Psoas muscle (tissue), 8 donors: ENCODE measurements at places on chromosomes 3 and 15. TPM values are rescaled to one million over a fixed set of nuclear protein-coding genes. Genes with fewer than 3 reads are reported as not detected.

The PLA2G4E gene
- 0.08 TPM for total RNA-seq

The CASR gene
- total RNA-seq: not detected

The SNX4 gene
- 19.1 TPM for total RNA-seq

The NOX5 gene
- not detected for total RNA-seq

The RTP1 gene
- not detected for total RNA-seq

The MTFMT gene
- 15.7 TPM for total RNA-seq

DNA sequence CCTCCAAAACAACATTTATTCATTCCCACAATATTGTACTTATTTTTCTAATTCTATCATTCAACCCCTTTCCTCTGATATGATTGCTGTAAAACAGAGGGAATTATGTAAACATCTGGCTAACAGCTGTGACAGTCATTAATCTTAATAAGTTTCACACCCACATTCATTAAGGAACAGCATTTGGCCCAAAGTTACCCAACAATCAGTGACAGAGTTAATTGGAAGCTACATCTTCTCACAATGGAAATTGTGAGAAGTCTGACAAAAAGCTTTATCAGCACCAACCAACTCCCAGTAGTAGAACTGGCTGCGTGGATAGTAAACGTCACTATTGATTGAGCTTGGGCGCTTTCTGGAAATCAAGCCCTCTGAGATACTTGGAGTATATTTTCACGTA, 165.8 kb upstream of the SLC24A5 start:
- no peak overlapping the region for H3K4me3 ChIP-seq
- H3K27ac ChIP-seq: no peak overlapping the region
- no peaks in the 10 kb centered on the region for H3K4me1 ChIP-seq
- H3K36me3 ChIP-seq: no peaks in the 10 kb centered on the region

DNA sequence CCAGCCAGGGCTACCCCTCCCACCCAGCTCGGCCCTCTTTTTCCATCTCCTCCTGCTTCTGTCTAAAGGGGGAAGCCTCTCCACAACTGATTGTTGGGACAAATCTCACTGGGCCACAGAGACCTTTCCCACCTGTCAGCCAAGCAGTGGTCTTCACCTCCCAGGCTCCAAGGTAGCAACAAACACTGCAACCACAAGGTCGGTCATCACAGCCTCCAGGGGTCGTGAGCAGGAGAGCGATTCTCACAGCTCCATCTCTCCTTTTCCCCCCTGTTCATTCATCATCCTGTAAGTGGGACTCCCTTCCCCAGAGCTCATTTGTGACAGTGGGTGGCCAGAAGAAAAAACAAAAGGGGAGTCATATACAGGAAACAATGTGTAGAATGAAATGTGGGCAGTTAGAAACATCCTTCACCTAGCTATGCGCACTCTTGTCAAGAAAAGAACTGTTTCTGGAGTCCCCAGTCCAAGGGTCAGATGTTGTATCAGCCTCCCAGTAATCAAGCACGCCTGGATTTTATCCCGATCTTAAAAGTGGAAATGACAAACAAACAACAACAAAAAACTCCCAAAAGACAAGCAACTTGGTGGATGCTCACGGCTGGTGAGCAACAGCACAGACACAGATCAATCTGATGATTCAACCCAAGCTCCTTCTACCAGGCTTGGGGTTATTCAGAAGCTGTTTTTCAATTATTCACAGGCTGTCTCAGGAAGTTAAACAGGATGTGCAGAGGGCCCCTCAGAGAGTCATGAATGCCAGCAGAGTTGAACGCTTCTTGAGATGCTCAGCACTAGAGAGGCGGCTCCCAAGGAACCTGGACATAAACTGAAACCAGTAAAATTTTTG, 22.4 kb downstream of the LYZL4 start:
- DNase-seq: no peak
- no peak overlapping the region for H3K27ac ChIP-seq
- no peak overlapping the region for H3K4me3 ChIP-seq
- no peaks in the 10 kb centered on the region for H3K27me3 ChIP-seq
- no peaks in the 10 kb centered on the region for H3K36me3 ChIP-seq

GRCh38 chr15:44593042-44593736, 56.2 kb downstream of the EIF3J start:
- no peak overlapping the region for H3K27ac ChIP-seq
- no peak overlapping the region for H3K4me3 ChIP-seq
- H3K4me1 ChIP-seq: no peaks in the 10 kb centered on the region
- H3K27me3 ChIP-seq: no peaks in the 10 kb centered on the region

- H3K36me3 ChIP-seq: no peaks in the 10 kb centered on the region
- no peak for DNase-seq
- H3K27me3 ChIP-seq: no peaks in the 10 kb centered on the region
- no peaks in the 10 kb centered on the region for H3K4me1 ChIP-seq
- H3K4me3 ChIP-seq: no peak overlapping the region
- H3K27ac ChIP-seq: no peak overlapping the region
These were observed 61.6 kb upstream of the ETV5 start for GRCh38 chr3:186170516-186170915.

DNA sequence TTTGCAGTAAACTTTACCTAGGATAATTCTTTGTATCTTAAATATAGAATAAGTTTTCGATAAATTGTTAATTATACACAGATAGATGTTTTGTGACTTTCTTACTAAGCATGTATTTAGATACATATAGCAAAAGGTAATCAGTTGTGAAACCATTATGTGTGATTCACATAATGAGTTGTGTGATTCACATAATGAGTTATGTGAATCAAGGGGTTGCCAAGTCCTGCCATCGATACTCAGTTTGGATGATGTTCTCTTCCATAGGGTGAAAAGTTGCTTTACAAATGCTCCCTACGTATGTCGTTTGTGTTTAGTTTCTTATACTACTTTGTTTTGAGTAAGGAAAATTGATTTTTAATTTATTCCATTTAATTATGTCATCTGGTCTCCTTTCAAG, 682.1 kb downstream of the MECOM start:
- H3K36me3 ChIP-seq: no peaks in the 10 kb centered on the region
- no peak overlapping the region for H3K4me3 ChIP-seq
- H3K4me1 ChIP-seq: no peaks in the 10 kb centered on the region

DNA sequence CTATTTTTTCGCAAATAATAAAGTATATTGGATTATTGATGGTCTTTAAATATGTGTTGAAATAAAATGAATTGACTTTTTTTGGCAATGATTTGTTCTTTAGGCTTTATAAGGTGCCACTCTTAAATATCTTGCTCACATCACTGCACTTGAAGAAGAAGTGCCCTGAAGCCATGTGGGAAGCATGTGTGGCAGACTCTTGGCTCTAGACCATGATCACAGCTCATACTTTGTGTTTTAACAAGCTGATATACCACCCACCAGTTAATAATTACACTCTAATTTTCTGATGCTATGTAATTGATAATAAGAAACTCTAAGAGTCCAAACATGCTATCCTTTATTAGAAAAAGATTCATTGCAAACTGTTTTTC, 52.1 kb upstream of the TGFBR2 start:
- no peaks in the 10 kb centered on the region for H3K27me3 ChIP-seq
- no peaks in the 10 kb centered on the region for H3K36me3 ChIP-seq
